ENCODE measurements at places on chromosomes 1 and 21. TPM values are rescaled to one million over a fixed set of nuclear protein-coding genes. Genes with fewer than 3 reads are reported as not detected.

The SLC16A4 gene
- total RNA-seq = 17.4 TPM

The WNT2B gene
- total RNA-seq = 8.7 TPM

DNA sequence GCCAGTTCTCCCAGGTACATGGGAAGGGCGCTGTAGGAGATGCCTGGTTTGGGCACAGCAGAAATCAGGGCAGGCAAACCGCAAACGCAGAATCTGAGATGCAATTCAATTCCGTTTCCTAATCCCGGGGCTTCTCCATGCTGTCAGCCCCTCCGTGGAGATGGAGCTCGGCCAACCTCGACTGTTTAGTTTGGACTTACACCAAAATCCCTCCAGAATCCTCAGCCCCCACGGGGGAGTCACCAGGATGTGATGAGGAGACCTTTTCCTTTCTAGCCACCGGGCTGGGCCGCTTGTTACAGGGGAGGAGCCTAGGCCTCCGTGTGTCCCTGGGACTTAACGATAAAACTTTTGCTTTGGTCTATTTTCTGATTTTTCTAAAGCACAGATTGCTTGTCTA is 7.9 kb downstream of the SLC2A7 start:
- no peak for DNase-seq

The F13B gene
- total RNA-seq = not detected

GRCh38 chr1:119808491-119808890 is 2.8 kb downstream of the REG4 start:
- DNase-seq = no peak

GRCh38 chr1:64171797-64172281 is 31.6 kb upstream of the UBE2U start:
- peak; percentile 52 for DNase-seq

The TSPEAR gene
- not detected for total RNA-seq

GRCh38 chr1:228753287-228753686 is 18.0 kb downstream of the RHOU start:
- no peak for DNase-seq

DNA sequence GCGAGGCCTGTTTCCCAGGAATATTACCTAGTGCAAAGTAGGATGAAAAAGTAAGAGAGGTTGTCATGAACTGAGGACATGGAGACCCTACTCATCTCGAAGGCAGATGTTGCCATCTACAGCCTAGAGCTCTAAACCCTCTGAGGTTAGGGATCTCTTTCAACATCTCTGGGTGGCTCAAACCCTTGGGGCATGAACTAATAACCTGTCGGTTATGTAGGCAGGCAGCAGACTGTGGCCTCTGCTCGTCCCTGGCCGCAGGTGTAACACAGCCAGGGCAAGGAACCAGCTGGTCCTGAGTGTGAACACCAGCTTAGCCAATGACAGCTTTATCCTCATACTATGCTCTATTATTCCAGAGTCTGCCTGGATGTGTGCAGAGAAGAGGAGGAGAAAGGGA is 13.2 kb downstream of the CAPZB start:
- DNase-seq = no peak

The PROX1 gene
- 0.25 TPM for total RNA-seq

Measured in SJSA1 (cell line).